ENCODE measurements at places on chromosomes 16 and 17.

GRCh38 chr17:56141046-56141839, 12.0 kb upstream of the ANKFN1 start:
- DNase-seq: no peak

GRCh38 chr16:56583351-56584168, 5.8 kb upstream of the MT3 start:
- DNase-seq: no peak

DNA sequence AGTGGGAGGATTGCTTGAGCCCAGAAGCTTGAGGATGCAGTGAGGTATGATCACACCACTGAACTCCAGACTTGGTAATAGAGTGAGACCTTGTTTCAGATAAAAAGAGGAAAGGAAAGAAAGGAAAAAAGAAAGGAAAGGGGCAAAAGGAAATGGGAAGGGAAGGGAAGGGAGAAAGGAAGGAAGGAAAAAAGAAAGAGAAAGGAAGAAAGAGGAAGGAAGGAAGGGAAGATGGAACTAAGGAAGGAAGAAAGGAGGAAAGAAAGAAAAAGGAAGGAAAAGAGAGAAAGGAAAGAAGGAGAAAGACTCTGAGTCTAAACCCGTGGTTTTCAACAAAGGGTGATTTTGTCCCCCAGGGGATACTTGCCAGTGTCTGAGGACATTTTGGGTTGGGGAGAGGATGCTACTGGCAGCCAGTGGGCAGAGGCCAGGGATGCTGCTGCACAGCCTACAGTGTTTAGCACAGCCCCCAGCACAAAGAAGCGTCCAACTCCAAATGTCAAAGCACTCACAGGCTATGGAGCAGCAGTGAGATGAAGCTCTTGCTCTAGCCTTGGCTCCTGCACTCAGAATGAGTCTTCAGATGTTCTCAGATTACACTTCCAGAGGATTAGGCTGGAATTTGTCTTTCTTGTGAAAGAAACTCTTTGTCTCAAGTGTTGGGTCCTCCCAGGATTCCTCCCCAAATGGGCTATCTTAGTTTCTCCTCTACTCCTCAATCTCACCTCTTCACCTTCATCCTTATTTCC, 64.2 kb downstream of the BMERB1 start:
- DNase-seq: no peak

DNA sequence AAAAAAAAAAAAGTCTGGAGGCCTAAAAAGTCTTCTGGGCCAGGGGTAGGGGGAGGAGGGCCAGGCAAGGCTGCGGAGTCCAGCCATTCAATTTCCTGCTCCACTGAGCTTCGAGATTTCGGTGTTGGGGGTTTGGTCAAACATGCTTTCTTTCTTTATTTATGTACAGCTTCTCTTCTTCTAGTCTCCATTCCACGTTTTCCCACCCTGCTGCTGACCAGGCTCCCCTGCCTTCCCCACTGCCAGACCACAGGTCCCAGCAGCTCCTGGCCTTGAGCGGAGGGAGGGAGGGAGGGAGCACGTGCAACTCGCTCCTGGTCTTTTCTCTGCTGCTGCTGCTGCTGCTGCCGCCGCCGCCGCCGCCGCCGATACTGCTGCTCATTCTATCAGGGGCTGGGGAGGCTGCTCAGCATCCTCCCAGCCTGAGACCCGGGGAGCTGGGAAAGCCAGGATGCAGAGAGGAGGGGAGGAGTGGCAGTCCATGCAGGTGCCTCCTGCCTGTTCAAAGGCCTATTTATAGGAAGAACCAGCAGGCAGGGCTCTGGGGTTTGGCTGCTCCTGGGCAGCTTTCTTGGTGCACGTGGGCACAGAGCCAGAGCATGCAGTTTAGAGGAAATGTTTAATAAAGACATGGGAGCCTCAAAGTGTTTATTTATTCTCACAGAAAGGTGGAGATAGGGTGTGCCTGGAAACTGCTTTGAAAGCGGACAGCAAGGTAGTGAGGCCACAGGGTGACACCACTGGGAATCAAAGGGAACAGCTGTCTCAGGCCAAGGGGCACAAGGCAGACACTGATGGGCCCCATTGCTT, 23.4 kb upstream of the ZFHX3 start:
- no peak for DNase-seq

- no peak for DNase-seq
Observed at GRCh38 chr17:56863974-56864373, 30.0 kb downstream of the DGKE start.
